ENCODE measurements at places on chromosomes 1 and 21. TPM values are rescaled to one million over a fixed set of nuclear protein-coding genes. Genes with fewer than 3 reads are reported as not detected.

GRCh38 chr1:41488040-41488951 lies 3.8 kb upstream of the EDN2 start:
- no peak for DNase-seq

GRCh38 chr1:97802011-97802410 lies 118.8 kb downstream of the DPYD start:
- DNase-seq = no peak

GRCh38 chr1:158112994-158113758 lies 67.5 kb upstream of the CD1D start:
- DNase-seq = no peak

GRCh38 chr1:67371043-67371442 lies 59.2 kb downstream of the SERBP1 start:
- DNase-seq = no peak

DNA sequence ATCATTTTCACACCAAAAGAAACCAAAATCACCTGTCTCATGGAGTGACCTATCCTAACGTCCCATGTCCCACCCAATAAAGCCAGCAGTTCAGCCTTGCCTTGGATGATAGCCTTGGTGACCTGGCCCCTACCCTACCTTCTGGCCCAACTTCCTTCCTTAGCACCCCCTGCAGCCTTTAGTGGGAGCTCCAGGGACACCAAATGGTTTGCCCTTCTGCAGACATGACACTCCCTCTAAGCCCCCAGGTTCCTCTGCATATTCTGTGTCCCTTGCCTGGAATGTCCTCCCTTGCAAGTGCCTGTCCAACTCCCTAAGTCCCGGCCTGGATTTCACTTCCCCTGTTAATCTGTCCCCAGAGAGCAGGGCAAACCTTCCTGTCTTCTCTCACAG lies 2.2 kb downstream of the SLFNL1 start:
- DNase-seq = no peak

- DNase-seq = no peak
Measured at GRCh38 chr1:174911606-174912005, 88.1 kb upstream of the CACYBP start.

DNA sequence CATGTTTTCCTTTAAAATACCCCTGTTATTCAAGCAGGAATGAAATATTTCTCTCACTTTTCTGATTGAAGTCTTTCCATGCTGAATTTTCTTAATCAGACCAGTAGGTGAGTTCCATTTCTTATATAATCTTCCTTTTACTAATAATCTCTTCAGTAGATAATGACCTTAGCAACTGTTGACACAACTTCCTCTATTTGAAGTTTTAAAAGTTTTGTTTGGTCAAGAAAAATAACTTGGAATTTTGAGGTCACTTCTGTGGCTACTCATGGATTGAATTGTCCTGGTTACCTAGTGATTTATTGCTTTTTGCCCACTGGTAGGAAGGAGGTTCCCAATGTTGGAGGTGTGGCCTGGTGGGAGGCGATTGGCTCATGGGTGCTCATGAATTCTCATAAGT lies 70.6 kb upstream of the PAXBP1 start:
- DNase-seq = no peak

GRCh38 chr1:89725011-89725370 lies 92.1 kb downstream of the LRRC8C start:
- no peak for DNase-seq

DNA sequence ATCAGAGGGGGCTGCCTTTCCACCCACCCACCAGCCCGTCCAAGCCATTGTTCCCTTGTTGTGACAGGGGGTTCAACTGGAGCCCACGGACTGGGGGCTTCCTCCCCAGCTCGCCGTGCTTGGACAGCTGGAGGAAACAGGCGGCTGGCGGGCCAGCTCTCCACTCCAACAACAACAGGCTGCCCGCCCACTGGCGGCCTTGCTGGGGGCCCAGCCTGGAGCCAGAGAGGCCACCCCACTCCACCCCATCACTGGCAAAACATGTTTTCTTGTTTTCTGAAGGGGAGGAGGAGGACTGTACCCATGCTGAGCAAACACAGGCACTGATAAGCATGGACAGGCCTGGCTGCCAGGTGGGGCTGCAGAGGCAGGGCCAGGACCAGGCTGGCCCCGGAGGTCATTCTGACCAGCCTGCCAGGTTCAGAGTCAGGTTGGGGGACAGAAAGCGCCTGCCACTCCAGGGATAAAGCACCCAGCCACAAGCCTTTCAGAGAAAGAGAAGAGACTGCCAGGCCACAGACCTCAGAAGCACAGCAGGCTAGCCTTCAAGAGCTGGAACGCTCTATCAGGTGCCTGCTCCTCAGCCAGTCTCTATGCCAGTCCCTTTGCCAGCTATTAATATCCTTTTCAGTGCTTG lies 32.8 kb downstream of the GJA4 start:
- no peak for DNase-seq

- DNase-seq = no peak
Measured at GRCh38 chr1:119331190-119331515, 37.4 kb upstream of the HAO2 start.

DNA sequence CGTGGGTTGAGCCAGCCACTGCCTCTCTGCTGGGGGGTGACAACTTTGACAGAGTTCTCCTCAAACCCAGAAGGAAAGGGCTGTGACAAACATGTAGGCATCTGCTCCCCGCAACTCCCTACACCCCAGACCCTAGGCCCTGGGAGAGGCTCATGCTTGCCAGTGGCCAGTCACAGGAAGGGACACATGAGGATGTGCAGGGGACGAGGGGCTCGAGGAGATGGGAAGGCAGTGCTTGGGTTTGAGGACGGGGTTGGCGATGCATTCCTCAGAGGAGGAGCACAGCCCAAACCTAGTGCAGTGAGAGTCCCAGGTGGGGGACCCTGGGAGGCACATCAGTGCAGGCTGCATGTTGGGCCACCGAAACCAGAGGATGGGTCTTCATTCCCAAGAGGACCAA lies 62.1 kb downstream of the STUM start:
- no peak for DNase-seq

DNA sequence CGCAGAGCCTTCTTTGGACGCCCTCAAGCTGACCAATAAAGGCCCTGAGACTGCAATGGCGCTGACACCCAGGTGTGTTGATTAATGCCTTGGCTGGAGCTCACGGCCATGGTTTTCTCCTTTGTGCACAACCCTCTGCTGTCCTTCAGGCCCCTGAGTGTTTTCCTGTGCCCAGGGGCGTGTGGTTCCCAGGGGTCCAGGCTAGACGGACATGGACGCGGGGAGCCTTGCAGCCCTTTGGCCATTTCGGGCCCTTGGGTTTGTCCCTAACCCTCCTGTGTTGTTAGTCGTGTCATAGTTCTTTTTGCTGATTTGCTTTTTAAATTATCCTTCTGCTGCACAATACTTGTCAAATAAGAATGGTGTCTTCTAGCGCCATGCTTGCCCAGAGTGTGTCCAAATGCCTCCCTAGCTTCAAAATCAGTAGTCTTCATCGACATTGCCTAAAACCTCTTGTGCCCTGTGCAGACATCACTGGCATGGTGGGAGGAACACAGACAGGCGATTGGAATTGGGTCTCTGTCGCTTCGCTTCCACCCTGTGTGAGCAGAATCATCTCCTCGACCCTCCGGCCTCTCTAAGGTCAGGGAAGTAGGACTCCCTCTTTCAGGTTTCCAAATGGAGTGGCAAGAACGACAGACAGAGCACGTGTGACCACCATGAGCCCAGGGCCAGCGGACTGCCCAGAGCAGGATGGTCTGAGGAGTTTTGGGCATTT lies 1.9 kb downstream of the KRTAP10-4 start:
- no peak for DNase-seq

GRCh38 chr1:55129194-55129728 lies 85.9 kb downstream of the USP24 start:
- DNase-seq = no peak

GRCh38 chr1:44213222-44214112 lies at the start of gene DMAP1:
Gene DMAP1, plus strand, starts transcription at chr1:44213471. Its CDS starts 283 bp downstream, at chr1:44213754.
- peak; percentile 50 for DNase-seq

- no peak for DNase-seq
Measured at GRCh38 chr1:1958071-1958541, 39.0 kb upstream of the TMEM52 start.

- DNase-seq = no peak
Measured at GRCh38 chr1:168421399-168422004, 122.3 kb downstream of the XCL2 start.

GRCh38 chr1:46011121-46011695 lies 121.2 kb downstream of the PIK3R3 start:
- DNase-seq = no peak

DNA sequence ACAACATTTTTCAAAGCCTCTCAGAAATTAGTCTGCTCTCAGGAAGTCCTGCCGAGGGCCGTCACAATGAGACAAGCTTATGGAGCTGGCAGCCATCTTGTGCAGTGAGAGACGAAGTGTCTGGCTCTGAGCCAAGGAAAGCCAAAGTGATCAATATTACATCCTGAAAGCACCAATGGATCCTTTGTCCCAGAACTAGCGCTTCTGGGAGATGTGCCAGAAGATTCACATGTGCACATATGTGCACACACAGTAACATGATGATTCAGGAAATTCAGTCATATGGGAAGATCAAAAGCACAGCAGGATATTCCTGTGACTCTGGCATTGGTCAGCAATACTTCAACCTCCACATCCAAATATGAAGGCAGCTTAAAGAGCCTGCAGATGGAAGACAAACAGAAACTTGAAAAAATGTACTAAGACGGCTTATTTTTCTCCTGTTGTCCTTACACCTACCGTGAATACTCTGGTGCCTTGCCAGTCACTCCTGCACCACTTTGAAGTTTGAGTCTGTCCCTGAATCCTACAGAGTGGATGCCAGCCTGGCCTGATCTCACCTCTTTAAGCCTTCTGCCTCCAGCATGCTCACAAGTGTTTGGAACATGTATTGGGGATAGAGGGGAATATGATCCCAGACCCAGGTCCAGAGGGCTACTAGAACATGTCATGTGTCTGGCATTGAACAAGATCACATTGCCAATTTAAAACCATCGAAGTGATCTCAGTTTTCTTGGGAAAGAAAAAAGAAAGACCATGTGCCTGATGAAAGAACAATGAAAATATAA lies 44.5 kb upstream of the PRRX1 start:
- DNase-seq = no peak

DNA sequence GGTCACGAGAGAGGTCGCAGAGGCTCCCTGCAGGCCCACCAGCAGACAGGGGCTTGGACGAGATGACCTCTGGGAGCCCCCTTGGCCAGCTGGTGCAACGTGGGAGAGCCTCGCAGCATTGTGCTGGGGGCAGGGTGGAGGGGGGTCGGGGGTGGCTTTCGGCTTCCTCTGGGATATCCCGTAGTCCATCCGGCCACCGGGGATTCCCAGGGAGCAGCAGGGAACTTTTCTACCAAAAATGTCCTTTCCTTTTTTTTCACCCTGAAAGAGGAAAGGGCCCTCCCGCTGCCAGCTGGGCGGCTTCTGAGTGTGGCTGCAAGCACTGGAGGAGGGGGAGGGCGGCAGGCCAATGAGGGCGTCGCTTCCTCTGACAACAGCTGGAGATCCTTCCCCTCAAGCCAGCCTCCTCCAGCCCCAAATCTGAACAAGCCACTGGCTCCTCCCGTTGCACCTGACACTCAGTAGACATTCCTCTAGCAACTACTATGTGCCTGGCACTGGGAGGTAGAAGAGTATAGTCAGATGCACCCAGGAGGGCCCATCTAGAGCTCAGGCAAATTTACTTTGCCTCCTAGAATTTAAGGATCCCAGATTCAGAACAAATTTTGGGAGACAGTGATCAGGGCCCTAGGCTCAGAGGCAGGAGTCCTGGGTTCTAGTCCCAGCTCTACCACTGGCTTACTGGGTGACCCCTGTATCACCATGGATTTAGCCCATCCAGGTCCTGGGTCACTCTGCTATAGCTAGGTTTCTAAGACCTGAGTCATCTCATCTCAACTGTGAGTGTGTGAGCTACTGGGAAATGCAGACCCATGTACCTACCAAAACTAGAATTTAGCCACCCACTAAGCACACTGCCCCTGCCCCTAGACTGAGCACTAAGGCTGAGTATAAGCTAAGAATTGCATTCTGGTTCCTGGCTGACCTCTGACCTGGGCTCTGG lies 2.7 kb downstream of the MOB3C start:
- no peak for DNase-seq

DNA sequence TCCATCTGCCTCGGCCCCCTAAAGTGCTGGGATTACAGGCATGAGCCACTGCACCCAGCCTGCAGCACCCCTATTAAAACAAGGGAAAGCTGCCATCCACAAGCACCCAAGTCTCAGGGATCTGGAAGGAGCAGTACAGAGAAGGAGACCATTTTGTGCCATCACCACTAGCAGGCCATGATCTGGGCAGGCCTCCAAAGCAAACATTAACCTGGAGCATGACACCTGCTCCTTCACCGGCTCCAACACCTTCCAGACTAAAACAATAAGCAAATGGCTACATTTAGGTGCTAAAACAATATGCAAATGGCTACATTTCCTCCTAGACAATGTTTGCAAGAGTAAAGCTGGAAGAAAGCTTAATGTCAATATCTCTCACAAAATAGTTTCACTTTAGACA lies 16.7 kb downstream of the MEAF6 start:
- DNase-seq = no peak

GRCh38 chr1:15417059-15417934 lies 7.6 kb downstream of the EFHD2 start:
- no peak for DNase-seq

Gene S1PR1
- total RNA-seq = 260 TPM

Gene KCNT2
- 0.05 TPM for total RNA-seq

Gene ADGRL4
- 170 TPM for total RNA-seq

Gene CEP85
- 7.4 TPM for total RNA-seq

Gene PYGO2
- total RNA-seq = 20.9 TPM

Gene JAM2
- 8.5 TPM for total RNA-seq

Measured in glomerular endothelial cell (primary cell).